ENCODE measurements at places on chromosomes 5 and 9.

GRCh38 chr5:174139623-174140022 is 94.1 kb downstream of the NSG2 start:
- no peak for DNase-seq

- DNase-seq: no peak
These were observed 621.3 kb upstream of the ZNF608 start for GRCh38 chr5:125367702-125368101.

DNA sequence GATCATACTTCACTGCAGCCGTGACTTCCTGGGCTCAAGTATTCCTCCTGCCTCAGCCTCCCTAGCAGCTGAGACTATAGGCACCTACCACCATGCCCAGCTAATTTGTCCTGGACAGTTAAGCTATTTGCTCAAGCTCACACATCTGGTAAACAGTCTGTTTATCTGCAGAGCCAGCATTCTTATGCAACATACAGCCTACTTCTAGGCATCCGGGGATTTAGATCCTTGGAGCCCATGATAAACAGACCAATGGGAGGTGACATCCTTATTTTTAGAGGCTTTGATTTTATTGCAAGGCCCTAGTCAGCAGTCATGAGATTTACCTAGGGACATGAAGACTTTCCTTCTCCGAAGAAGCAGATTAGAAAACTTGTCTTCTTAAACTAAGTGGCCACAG is 21.0 kb downstream of the ATOX1 start:
- no peak for DNase-seq

DNA sequence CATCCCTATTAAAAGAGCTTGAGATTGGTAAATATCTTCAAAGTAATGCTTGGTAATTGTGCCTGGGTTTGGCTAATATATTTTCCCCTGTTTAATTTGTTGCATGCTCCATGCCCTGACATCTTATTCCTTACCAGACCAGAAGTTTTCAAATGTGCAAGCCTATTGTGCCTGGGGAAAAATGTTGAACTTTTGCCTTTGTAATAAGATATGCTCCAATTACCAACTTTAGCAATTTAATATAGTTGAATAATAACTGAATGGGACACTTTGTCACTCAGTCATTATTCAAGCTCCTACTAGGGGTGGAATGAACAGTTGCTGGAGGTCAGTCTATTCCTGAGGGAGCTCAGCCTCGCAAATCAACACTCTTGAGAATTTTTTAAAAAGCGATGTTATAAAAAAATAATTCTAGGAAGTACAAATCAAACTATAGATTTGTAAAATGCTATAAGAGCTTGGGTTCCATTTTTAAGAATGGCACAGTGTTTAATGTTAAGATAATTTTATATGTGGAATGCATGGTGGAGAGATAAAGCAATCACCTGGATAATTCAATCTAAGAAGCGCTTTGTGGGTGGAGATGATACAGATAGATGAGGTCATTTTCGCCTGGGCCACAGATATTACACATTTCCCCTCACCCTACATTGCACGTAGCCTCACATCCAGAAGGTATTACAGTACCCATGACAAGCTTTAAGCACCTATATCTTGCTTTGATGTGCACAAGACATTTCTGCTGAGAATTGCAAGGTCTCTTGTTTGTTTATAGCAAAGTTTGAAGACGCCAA is 231.8 kb downstream of the PIK3R1 start:
- DNase-seq: no peak

GRCh38 chr5:173582216-173583111 is 34.0 kb downstream of the BOD1 start:
- no peak for DNase-seq

DNA sequence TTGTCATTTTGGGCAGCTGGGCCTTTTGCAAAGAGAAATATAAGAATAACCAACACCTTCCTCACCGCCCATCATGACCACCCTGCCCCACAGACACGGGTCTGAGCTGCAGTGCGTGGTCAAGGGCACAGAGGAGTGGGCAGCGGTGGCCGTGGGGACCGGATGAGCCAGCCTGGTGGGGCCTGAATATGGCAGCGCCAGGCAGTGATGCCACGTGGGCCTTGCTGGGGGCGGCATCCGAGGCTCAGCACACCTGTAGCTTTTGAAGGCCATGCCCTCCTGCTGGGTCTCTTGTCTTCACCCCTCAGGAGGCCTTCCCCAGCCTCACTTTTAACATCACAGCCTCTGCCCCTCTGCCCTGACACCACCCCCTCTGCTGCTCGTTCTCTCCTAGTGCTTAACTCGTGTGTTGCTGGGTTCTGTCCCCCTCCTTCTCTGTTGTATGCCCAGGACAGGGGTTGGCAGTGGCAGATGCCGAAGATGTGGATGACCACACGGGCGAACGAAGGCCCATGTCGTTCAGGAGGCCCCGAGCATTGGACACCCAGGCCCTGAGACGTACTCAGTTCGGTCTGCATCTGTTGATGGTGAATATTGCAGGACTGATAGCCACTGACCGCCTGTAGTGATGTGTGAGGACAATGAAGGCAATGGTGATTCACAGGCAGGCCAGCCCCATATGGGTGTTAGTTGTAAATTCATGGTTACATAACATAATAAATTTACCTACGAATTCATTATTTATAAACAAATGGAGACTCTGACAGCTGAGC is 46.0 kb downstream of the AHRR start:
- DNase-seq: no peak

DNA sequence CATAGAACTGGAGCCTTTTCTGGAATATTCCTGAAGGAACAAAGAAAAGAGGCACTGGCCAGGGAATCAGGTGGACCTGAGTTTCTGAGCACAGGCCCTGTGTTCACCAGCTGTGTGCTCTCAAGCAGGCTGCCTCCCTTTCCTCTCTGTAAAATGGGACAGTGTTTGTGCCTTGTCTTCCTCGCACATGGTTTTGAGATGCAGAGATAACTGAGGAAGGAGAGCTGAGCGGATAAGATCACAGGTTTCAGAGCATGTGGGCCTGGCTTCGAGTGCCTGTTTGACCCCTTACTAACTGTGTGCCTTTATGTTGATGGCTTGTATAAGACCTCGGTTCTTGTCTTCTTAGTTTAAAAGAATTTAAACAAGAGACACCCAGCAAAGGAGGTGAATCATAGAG is 46.2 kb upstream of the HAND1 start:
- no peak for DNase-seq

DNA sequence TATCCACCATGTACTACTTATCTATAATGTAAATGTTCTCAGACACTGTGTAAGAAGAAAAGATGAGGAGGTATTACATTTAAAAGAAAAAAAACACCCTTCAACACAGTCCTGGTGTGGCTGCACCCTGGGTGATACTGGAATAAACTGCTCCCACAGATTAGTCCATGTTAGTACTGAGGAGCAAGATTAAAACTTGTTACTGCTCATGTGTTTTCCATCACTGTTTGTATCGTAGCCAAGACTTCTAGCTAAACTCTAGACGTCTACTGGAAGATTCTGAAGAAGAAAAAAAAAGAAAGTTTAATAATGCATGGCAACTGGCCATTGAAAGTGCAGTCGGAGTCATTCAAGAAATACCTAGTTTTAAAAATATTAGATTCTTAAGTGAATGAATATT is at the start of gene ASPN:
Gene ASPN (minus strand): TSS at position 178 of the 400 bp plus-strand sequence.
- no peak for DNase-seq

GRCh38 chr9:14511452-14511851 is 181.8 kb downstream of the ZDHHC21 start:
- DNase-seq: peak; percentile 2

DNA sequence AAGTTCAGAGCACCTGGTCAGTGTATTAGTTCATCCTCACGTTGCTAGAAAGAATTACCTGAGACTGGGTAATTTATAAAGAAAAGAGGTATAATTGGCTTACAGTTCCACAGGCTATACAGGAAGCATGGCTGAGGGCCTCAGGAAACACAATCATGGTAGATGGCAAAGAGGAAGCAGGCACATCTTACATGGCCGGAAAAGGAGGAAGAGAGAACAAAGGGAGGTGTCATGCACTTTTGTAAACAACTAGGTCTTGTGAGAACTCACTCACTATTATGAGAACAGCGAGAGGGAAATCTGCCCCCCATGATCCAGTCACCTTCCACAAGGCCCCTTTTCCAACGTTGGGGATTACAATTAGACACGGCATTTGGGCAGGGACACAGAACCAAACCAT is 28.8 kb upstream of the CAVIN4 start:
- DNase-seq: no peak

DNA sequence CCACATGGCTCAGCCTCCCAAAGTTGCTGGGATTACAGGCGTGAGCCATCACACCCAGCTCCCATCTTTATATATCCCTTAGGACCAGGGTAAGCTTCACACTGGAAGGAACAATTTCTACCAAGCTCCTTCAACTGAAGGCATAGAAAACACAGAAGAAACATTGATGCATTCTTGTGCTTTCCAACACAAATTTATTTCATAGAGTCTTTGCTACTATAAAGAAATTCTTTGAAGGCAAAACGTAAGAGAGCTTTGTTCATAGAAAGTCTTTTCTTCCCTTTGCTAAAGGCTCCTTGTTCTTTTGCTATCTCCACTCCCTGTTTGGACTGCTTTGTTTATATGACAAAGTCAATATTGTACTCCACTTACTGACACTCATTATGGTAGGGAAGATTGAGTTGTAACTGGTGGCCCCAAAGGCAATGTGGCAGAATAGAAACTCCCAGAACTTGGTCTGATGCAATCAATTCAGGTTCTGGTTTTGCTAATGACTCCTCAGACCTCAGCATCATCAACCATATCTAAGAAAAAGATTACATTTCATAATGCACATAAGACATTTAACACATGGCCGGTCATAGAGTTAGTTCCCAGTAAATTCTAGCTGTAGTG is 97.4 kb upstream of the CLINT1 start:
- no peak for DNase-seq

- no peak for DNase-seq
These were observed 301.4 kb upstream of the DAP start for GRCh38 chr5:11062397-11062796.

DNA sequence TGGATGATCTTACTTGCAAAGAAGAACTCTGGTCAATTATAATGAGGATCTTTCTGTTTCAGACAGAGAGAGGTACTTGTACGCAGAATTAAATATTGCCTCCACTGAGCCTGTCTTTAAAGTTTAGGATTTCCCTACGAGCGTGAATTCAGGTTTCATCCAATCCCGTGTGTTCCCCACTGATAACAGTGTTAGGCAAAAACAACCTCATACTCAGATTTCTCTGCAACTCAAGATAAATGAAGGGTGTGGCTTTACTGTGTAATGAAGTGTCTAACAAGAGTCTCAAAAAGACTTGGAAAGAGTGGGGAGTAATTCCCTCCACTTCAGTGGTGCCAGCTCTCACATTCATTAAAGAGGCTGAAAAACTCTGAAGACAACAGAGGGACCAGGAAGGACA is 53.2 kb upstream of the ACO1 start:
- no peak for DNase-seq

DNA sequence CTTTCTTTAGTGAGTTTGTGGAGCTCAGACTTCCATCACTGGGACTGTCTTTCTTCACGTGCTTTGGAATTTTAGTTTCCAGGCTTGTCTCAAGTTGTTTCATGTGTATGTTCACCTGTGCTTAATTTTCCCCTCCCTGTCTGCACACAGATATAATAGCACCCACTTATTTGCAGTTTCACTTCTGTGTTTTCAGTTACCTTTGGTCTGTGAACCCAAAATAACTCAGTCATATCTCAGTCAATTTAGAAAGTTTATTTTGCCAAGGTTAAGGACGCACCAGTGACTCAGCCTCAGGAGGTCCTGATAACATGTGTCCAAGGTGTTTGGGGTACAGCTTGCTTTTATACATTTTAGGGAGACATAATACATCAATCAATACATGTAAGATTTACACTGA is 330.4 kb downstream of the ICE1 start:
- DNase-seq: no peak

DNA sequence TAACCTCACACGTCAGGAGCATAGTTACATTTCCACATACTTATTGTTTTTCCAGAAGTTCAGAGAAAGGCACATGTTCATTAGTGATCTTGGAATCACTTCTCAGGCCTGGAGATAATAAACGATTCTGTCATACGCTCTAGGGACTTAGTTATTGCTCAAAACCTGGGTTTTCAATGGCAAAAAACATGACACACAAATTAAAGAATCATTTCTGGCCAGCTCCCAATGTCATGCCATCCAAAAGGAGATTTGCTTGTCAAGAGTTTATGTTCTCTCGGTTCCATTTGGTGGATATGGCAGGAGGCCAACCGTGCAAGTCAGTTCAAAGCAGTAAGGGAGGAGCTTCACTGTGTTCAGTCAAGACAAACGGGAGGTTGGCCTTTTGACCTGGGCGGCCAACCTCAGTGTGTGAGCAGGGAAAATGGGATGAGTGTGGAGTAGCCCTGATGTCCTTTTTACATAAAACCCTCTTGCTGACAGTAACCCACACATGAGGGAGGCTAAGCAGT is 123.4 kb downstream of the NXNL2 start:
- DNase-seq: no peak

GRCh38 chr9:87525546-87526303 is 28.1 kb downstream of the DAPK1 start:
- no peak for DNase-seq

DNA sequence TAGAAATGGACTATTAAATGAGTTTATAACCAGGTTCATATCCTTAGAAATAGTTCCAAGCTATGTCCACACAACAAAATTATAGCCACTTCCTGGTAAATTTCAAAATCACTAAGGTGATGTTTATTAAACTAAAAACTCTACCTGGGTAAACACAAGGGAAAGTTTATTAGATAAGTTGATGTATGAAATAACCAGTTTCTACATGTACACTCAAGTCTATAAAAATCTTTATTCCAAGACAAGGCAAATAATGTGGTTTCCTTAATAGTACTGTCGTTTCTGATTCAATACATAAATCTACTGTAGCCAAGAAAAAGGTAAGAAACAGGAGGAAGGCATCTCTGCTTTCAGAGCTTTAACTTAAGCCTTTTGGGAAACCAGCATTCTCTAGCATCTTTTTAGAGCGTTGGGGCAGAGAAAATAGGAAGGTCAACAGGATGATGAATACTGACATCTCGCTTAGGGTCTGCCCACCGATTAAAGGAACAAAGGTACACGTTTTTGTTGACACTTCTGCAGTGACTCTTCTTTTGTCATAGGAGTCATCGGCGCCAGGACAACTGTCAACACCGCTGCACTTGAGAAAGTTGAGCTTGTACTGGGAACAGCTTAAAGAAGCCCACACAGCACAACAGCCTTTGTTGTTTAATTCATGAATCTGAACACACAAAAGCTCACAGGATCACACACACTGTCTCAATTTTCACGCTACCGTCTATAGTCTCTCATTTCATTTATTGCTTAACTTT is 513.6 kb downstream of the SLCO4C1 start:
- no peak for DNase-seq

- no peak for DNase-seq
These were observed 99.9 kb upstream of the PRRC1 start for GRCh38 chr5:127417528-127417927.

DNA sequence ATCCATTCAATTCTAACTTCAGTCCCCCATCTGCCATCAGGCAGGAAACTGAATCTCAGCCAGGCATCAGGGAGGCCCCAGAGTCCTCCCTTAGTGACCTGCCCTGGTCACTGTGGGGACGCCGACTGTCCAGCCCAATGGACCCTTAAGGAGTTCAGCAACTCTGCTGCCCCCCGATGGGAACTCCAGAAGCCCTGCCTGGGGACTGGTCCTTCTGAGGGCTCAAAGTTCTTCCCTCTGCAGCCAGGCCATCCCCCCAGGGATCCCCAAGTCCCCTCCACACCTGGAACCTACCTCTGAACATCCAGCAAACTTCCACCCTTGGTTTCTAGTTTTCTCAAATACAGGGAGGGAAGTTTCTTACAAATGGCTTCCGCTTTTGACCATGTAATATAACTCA is 76.8 kb downstream of the UBE2QL1 start:
- DNase-seq: no peak

- no peak for DNase-seq
These were observed 24.1 kb upstream of the TCOF1 start for GRCh38 chr5:150333400-150333799.

GRCh38 chr5:139132515-139132914 is 65.7 kb downstream of the SIL1 start:
- DNase-seq: no peak
